Gastroesophageal sphincter (tissue), 4 donors: ENCODE measurements at places on chromosomes 7 and 10. TPM values are rescaled to one million over a fixed set of nuclear protein-coding genes. Genes with fewer than 3 reads are reported as not detected.

DNAAF5 gene
- 18.5 TPM for total RNA-seq

HEPACAM2 gene
- not detected for total RNA-seq

GRCh38 chr10:1270906-1271305 lies 214.7 kb downstream of the WDR37 start:
- ATAC-seq = no peak

- no peak for ATAC-seq
Observed at GRCh38 chr7:158143196-158144120, 444.2 kb downstream of the PTPRN2 start.
